ENCODE measurements at places on chromosomes 5 and 9. TPM values are rescaled to one million over a fixed set of nuclear protein-coding genes. Genes with fewer than 3 reads are reported as not detected.

GRCh38 chr9:117465706-117466105, 50.8 kb upstream of the ASTN2 start:
- no peaks in the 10 kb centered on the region for H3K4me1 ChIP-seq
- no peaks in the 10 kb centered on the region for H3K27me3 ChIP-seq
- no peaks in the 10 kb centered on the region for H3K36me3 ChIP-seq
- no peak overlapping the region for H3K27ac ChIP-seq
- DNase-seq: no peak

- H3K4me3 ChIP-seq: no peak overlapping the region
- no peak overlapping the region for H3K27ac ChIP-seq
- H3K36me3 ChIP-seq: no peaks in the 10 kb centered on the region
- DNase-seq: no peak
Observed at GRCh38 chr5:6570530-6570929, 62.3 kb downstream of the NSUN2 start.

DNA sequence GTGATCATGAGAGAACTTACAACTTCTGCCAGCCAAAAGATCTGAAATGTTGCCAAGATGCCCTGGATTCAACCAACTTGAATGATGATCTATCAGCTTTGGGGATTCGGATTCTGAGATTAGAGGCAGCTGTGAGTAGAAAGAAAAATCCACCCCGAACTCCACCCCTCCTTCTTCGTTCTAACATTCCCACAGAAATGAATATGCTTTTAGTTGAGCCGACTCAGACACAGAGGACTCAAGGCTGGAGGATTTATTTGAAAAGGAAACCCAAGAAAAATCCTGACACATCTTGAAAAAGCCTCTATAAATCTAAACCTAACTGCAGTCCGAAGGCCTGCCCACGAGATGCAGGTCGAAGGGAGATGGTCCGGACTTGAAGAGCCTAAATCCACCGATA, 275.0 kb downstream of the GAS1 start:
- DNase-seq: no peak
- no peak overlapping the region for H3K27ac ChIP-seq
- H3K4me1 ChIP-seq: no peaks in the 10 kb centered on the region
- no peaks in the 10 kb centered on the region for H3K36me3 ChIP-seq
- H3K27me3 ChIP-seq: peaks cover 10% of the 10 kb centered on the region

DNA sequence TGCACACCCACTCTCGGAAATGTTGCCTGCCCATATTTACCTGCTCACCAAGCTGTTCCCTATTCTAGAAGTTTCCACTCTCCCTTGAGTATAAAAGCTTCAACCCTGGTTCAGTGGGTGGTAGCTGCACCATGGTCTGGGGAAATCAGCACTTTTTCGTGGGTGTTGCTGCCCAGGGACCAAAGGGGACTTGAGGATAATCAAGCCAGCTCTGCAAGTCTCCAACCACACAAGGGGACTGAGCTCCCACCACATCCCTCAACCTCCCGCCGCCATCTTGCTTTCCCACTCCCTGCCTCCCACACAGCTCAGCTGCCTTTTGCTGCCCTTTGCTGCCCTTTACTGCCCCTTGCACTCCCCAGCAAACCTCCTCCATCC, 210.0 kb downstream of the AUH start:
- peak overlapping the region; percentile 0 for H3K4me3 ChIP-seq
- H3K36me3 ChIP-seq: peaks cover 9% of the 10 kb centered on the region
- DNase-seq: peak; percentile 38
- no peaks in the 10 kb centered on the region for H3K27me3 ChIP-seq
- H3K27ac ChIP-seq: peak overlapping the region; percentile 97

DNA sequence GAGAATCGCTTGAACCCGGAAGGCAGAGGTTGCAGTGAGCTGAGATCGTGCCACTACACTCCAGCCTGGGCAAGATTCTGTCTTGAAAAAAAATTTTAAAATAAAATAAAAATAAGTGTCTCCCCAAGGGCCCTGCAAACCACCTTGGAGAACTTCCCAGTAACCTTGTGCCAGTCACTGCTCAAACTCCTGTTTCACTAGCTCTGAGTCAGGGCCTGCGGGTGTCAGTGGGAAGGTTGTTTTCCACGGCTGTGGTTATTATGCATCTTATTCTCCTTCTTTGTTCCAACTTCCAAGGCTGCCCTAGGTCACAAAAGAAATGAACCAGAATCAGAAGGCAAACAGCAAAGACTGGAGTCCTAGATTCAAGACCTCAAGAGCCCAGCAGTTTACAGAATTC, 246.7 kb downstream of the ADAMTSL1 start:
- no peaks in the 10 kb centered on the region for H3K4me1 ChIP-seq
- no peaks in the 10 kb centered on the region for H3K36me3 ChIP-seq
- H3K27ac ChIP-seq: no peak overlapping the region
- DNase-seq: no peak
- no peak overlapping the region for H3K4me3 ChIP-seq

DNA sequence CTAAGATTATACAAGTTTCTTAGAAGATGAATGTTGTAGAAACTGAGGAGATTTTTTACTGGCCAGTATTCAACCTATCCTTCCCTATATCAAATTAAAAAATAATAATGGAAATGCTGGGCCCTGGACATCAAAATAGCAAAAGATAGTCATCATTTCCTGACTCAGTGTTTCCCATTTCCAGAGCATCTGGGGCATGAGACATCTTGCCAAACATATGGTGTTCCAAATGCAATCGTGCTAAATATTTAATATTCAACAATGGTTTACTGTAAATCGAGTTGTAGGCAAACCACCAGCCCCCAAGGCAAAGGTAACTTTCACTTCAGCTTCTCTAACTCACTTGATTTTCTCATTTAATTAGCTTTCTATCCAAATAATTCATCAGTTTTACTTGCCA, 152.9 kb downstream of the FRMD3 start:
- DNase-seq: no peak
- H3K36me3 ChIP-seq: peaks cover 4% of the 10 kb centered on the region
- H3K27me3 ChIP-seq: no peaks in the 10 kb centered on the region
- H3K4me1 ChIP-seq: no peaks in the 10 kb centered on the region
- no peak overlapping the region for H3K27ac ChIP-seq

DNA sequence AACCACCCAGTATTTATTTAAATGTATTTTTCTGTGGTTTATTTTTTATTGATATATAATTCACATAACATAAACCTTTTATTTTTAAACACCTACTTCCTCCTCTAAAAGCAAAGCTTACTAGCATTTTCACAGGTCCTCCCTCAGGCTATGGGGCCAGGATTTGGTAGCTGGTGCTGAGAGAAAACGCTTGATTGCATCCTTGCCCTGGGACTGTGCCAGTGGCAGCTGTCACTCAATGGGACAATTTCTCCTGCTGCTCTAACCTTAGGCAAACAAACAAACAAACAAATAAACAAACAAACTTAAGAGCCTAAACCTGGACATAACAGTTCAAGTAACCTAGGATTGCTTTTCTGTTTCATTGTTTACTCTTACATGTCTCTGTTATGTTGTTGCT, 102.7 kb downstream of the FOCAD start:
- H3K4me1 ChIP-seq: no peaks in the 10 kb centered on the region
- H3K36me3 ChIP-seq: peaks cover 22% of the 10 kb centered on the region
- no peaks in the 10 kb centered on the region for H3K27me3 ChIP-seq
- DNase-seq: no peak
- H3K27ac ChIP-seq: no peak overlapping the region

Gene SIT1
- 74.6 TPM for total RNA-seq

- no peak overlapping the region for H3K27ac ChIP-seq
- H3K27me3 ChIP-seq: no peaks in the 10 kb centered on the region
- peaks cover 8% of the 10 kb centered on the region for H3K4me1 ChIP-seq
- H3K4me3 ChIP-seq: no peak overlapping the region
- no peak for DNase-seq
Observed at GRCh38 chr9:132334364-132334763, 20.4 kb downstream of the SETX start.

DNA sequence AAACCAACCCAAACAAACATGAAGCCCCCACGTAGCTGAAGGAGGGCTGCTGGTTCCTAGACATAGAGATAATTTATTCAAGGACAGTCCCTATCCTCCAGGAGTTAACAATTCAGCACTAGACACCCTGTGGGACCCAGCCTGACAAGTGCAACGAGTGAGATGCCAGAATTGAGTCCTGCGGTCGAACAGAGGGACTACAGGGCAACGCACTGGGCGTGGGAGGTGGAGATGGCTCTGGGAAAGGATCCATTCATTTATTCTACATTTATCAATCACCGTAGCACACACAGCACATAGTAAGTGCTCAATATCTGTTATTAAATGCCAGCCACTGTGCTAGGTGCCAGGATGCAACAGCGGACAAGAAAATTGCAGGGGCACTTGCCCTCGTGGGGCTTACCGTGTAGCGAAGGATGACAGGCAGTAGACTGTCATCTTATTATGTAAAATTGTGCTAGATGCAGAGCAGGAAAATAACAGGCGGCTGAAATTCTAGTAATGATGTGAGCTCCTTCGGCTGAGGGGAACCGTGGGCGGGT, 855 bp upstream of the ARHGAP26 start:
- H3K27me3 ChIP-seq: no peaks in the 10 kb centered on the region
- peak overlapping the region; percentile 68 for H3K27ac ChIP-seq
- peak; percentile 66 for DNase-seq
- peak overlapping the region; percentile 85 for H3K4me3 ChIP-seq

Gene ARAP3
- 5.1 TPM for total RNA-seq

GRCh38 chr5:151742870-151743294, 15.5 kb downstream of the ATOX1 start:
- peaks cover 38% of the 10 kb centered on the region for H3K4me1 ChIP-seq
- no peak overlapping the region for H3K27ac ChIP-seq

DNA sequence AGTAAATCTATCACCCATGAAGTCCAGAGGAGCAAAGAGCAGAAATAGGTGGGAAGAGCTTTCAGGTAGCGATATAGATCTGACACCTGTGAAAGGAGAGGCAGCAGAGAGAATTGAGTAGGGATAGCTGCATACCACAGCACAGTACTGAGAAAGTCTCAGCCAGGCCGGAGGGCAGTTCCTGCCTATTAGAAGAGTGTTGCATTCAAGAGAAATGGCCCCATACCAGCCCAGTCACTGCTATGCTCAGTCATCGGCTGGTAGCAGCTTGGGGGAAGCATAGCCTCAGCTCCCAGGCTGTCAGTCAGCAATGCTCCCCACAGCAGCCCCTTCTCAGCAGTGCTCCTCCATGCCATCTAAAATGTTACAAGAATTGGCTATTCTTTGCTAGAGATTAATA, 285.1 kb upstream of the CDH6 start:
- H3K36me3 ChIP-seq: no peaks in the 10 kb centered on the region
- no peak for DNase-seq
- H3K27me3 ChIP-seq: no peaks in the 10 kb centered on the region
- H3K4me1 ChIP-seq: no peaks in the 10 kb centered on the region
- H3K4me3 ChIP-seq: no peak overlapping the region

GRCh38 chr9:127927201-127927987, 3.2 kb downstream of the PIP5KL1 start:
- peak; percentile 86 for DNase-seq
- peaks cover 17% of the 10 kb centered on the region for H3K4me1 ChIP-seq
- H3K27me3 ChIP-seq: peaks cover 3% of the 10 kb centered on the region

Gene ADAMTS2
- total RNA-seq: not detected

DNA sequence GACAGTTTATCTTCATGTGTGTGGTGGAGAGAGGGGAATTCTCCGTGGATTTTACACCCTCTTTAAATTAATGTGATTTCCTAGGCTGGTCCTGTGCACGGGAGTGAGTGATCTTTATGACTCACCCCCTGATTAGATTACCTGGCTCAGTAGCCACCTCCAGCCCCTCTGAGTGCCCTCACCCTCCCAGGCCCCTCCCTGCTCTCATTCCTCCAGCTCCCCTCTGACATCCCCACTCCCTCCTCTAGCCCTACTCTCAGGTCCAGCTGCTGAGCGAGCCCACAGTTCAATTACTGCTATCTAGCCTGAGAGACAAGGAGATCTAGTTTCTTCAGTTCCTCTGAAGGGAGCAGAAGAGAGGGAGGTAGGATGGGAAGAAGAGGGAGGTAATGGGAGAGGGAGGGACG, 61.8 kb upstream of the ARAP3 start:
- no peaks in the 10 kb centered on the region for H3K4me1 ChIP-seq
- no peak overlapping the region for H3K4me3 ChIP-seq
- H3K27ac ChIP-seq: no peak overlapping the region
- no peaks in the 10 kb centered on the region for H3K36me3 ChIP-seq

DNA sequence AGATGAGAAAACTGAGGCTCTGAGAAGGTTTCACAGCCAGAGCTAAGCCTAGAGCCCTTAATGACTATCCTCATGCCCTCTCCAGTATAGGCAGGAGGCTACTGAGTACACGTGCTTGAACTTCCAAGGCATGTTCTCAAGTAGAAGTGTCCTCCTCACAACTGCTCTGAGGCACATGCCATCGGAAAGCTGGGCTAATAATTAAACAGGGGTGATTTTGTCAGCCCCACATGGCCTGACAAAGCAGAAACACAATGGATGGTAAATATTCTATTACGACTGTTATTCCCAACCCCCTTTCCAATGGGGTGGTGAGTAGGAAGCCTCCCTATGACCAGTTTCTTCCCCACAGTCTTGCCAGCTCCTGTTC, 34.3 kb downstream of the KCNIP1 start:
- DNase-seq: no peak
- no peaks in the 10 kb centered on the region for H3K4me1 ChIP-seq
- no peak overlapping the region for H3K4me3 ChIP-seq

- H3K27me3 ChIP-seq: peaks cover 4% of the 10 kb centered on the region
- no peak for DNase-seq
- no peak overlapping the region for H3K27ac ChIP-seq
- H3K4me1 ChIP-seq: no peaks in the 10 kb centered on the region
- H3K4me3 ChIP-seq: no peak overlapping the region
Observed at GRCh38 chr9:75855509-75855908, 35.0 kb upstream of the PCSK5 start.

Gene GLRX
- 33.2 TPM for total RNA-seq

Gene GDF9
- 0.73 TPM for total RNA-seq

DNA sequence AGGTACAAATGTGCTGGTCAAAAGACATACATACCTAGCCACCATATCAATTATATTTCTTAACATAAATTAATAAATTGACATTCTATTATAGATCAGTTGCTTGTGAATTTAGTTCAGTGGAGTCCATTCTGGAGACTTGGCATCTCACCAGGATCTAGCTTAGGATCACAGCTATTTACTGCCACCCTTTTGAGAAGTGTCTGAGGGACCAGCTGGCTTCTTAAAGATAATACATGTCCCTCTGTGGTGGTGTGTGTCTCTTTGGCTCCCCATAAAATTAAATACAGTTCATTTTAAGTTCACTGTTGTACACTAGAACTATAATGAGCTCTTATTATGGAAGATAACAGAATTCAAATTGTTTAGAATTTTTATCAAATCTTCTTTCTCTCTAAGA, 290.7 kb downstream of the PRELID2 start:
- H3K4me3 ChIP-seq: no peak overlapping the region
- DNase-seq: no peak
- H3K27me3 ChIP-seq: no peaks in the 10 kb centered on the region
- no peaks in the 10 kb centered on the region for H3K4me1 ChIP-seq
- no peaks in the 10 kb centered on the region for H3K36me3 ChIP-seq

Gene TRIM14
- 52.7 TPM for total RNA-seq

GRCh38 chr9:93711002-93711401, 134.6 kb downstream of the PHF2 start:
- H3K27ac ChIP-seq: no peak overlapping the region
- no peak for DNase-seq
- H3K36me3 ChIP-seq: peaks cover under 1% of the 10 kb centered on the region

GRCh38 chr5:16844952-16845351, 91.1 kb downstream of the MYO10 start:
- no peak overlapping the region for H3K4me3 ChIP-seq
- H3K4me1 ChIP-seq: no peaks in the 10 kb centered on the region
- DNase-seq: no peak
- H3K36me3 ChIP-seq: no peaks in the 10 kb centered on the region
- peaks cover 8% of the 10 kb centered on the region for H3K27me3 ChIP-seq
- no peak overlapping the region for H3K27ac ChIP-seq

Gene HRH2
- total RNA-seq: 11.8 TPM

Gene TLN1
- total RNA-seq: 287 TPM
